DMS79 (cell line): ENCODE measurements at places on chromosomes 3 and 15.
A peak's percentile ranks its signal among the peaks of the same experiment; 100 is the strongest.

GRCh38 chr3:79767905-79768267, at the start of gene ROBO1:
ROBO1 (minus strand) TSS chr3:79767998.
- no peak for DNase-seq

GRCh38 chr3:139758654-139759291, 81.0 kb upstream of the NMNAT3 start:
- no peak for DNase-seq

- DNase-seq = no peak
Measured at GRCh38 chr15:94023531-94023930, 207.8 kb upstream of the MCTP2 start.

GRCh38 chr3:2802429-2802828, 307.7 kb downstream of the IL5RA start:
- DNase-seq = no peak

DNA sequence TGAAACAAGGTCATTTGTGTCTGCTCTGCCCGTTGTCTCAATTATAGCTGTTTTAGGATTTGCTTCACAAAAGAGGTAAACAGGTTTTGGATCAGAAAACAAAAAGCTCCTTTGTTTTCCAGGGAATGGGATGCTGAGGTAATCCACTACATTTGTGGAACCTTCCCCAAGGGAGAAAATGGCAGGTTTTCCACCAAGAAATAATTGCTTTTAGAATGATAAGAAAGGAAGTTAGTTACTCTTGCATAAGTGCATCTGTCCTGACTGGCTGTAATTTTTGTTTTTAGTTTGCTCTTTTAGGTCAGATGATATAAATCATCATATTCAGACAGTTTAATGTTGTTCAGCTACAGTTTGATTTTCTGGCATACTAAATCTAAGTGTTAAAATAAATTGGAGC, 198.5 kb upstream of the COL8A1 start:
- no peak for DNase-seq

DNA sequence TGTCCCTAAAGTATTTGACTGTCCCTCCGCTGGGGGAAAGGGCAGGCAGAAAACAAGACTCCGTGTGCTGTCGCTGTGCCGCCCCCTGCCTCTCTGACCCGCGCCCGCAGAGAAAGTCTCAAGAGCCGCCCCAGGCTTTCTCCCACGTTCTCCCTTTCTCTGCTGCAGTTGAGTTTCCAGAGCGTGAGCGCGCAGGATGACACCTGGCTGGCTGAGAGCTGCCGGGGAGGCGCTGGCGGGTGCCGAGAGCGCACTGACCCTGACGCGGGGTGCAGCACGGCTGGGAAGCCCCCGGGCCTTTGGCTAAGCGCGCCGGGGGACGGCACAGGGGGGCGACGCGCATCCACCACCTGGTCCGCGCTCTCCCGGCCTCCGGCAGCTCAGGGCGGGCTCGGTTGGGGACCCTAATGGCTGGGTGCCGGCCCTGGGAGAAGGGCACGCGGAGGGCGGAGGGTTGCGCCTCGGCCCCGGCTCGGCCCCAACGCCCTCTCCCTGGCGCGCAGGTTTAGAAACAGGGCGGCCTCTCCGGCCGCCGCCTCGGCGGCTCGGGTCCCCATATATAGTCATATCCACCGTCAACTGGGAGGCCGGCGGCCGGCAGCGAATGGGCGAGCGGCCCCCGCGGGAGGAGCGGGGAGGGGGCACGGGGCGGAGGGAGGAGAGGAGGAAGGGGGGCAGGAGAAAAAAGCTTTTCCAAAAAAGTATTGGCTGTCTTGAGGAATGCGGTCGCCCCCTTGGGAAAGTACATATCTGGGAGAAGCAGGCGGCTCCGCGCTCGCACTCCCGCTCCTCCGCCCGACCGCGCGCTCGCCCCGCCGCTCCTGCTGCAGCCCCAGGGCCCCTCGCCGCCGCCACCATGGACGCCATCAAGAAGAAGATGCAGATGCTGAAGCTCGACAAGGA, at the start of gene TPM1:
TSS of gene TPM1 (plus strand) at position 774 of the 903 bp plus-strand sequence. CDS start at position 857, 83 bp downstream.
- DNase-seq = peak; percentile 13

GRCh38 chr3:165505657-165506056, 309.5 kb upstream of the SLITRK3 start:
- DNase-seq = no peak

GRCh38 chr3:159455741-159456181, 532.9 kb upstream of the IL12A start:
- no peak for DNase-seq

- DNase-seq = no peak
Measured at GRCh38 chr3:139342054-139342453, 1.8 kb upstream of the MRPS22 start.

DNA sequence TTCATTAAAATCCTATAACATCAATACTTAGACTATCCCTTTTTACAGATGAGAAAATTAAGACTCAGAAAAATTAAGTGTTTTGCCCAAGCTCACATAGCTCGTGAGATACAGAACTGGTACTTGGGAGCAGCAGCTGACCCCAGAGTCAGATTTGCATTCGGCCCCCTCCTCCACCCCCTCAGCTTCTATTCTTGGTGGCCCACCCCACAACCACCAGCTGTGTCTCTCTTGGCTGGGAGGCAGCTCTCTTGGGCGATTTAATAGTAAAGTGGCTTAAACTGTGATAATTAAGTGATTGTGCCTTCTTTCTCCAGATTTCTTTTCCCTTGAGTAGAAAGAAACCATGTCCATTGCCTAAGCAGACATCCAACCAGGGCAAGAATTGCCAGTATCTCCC, 203.6 kb upstream of the PDZRN3 start:
- no peak for DNase-seq
